ENCODE measurements at places on chromosomes 1 and 21. TPM values are rescaled to one million over a fixed set of nuclear protein-coding genes. Genes with fewer than 3 reads are reported as not detected.

- DNase-seq: peak; percentile 35
Measured at GRCh38 chr1:153488731-153489130, 28.3 kb upstream of the S100A7 start.

DNA sequence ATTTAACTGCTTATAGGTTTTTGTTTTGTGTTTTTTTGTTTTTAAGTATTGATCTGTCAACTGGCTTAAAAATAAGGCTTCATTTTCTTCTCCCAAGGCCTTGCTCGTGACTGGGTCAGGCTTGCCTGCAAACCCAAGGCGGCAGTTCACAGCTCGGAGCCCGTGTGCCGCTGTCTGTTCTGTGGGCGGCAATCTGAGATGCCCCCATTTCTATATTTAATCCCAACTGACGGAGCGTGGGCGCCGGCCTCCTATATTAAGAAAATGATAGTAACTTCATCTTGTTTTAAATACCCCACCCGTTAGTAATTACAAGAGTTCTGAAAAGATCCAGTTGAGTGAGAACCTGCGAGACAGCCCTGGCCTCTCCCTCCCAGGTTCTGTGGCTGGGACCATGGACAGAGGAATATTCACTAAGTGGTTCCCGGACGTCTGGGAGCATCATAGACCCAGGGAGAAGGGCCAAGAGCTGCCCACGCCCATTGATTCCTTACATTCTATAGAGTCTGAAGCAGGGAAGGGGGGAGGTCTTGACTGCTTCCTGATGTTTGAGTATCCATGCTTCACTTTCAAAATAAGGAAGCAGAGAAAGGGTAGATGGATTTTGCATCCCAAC lies 42.6 kb upstream of the GPR153 start:
- DNase-seq: no peak

GRCh38 chr1:227949954-227950734 lies 2.4 kb upstream of the WNT9A start:
- no peak for DNase-seq

DNA sequence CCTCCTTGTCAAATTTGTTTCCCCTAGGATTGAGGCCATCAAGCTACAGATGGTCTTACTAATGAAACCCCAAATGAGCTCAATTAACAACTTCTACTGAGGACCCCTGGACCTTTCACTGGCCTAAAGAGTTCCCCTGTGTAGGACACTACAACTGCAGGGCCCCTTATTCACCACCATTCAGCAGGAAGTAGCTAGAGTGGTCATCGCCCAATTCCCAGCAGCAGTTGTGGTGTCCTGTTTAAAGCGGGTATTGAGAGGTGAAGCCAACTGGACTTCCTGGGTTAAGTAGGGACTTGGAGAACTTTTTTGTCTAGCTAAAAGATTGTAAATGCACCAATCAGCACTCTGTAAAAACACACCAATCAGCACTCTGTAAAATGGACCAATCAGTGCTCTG lies 1466.9 kb downstream of the KCNT2 start:
- peak; percentile 23 for DNase-seq

DNA sequence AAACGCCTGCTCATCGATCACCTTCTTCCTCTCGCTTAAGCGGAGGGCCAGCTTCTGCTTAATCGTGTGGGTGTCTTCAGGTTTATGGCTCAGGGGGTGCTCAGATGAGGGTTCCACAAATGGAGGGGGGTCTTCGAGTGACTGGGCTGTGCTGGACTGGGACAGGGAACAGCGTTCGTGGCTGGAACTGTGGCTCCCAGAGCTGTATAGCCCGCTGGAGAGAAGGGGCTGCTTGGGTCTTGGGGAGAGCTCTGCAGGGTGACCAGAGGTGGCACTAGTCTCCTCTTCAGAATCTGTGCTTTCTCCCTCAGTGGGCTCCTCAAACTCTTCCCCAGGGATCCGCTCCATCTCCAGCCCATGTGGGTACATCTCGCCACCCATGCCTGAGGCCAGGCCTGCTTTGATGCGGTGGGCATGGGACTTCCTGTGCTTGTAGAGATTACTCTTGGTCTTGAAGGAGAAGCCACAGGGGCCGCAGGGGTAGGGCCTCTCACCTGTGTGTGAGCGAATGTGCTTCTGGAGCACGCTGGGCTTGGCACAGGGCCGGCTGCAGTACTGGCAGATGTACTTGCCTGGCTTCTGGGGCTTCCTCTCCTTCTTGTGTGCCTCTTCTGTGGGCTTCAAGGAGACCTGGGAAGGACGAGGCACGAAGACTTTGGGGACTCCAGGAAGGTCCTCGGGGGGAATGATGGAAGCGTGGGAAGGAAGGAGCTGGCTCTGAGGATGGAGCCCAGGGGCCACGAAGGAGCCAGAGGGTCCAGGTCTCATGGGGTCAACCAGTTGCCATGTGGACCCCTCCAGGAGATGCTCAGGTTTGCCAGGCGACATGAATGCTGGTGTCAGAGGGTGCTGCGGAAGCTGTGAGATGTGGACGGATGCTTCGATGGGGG lies 99.4 kb upstream of the EDN2 start:
- DNase-seq: no peak

DNA sequence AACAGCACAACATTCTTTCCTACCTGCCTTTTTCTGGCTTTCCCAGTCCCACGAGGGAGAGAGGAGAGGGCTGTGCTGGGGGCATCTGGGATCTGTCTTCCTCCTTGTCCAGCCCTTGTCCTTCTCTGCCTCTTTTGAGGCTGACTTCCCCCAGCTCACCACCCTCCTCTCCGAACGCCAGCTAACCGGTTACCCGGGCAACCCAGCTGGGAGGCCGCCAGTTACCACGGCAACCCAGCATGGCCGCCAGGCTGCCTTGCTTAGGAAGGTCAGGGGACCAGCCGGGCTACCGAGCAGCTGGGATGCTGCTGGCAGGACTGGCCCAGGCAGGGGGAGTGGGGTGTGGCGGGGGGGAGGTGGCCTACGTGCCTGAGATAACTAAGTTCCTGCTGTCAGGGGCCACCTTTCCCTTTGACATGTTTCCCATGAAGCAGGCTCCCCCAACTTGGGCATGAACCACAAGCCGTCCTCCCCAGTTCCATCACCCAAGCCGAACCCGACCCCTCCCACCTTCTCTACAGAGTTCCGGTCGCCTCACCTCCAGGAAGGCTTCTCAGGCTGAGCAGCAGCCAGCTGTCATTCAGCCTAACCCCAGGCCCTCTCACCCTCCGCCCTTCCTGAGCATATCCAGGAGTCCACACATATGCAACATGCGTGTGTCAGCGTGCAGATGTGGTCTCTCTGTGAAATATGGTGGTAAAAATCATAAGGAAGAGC lies 8.7 kb downstream of the PLEKHA6 start:
- no peak for DNase-seq

GRCh38 chr21:42067531-42068255 lies 3.4 kb upstream of the UMODL1 start:
- no peak for DNase-seq

DNA sequence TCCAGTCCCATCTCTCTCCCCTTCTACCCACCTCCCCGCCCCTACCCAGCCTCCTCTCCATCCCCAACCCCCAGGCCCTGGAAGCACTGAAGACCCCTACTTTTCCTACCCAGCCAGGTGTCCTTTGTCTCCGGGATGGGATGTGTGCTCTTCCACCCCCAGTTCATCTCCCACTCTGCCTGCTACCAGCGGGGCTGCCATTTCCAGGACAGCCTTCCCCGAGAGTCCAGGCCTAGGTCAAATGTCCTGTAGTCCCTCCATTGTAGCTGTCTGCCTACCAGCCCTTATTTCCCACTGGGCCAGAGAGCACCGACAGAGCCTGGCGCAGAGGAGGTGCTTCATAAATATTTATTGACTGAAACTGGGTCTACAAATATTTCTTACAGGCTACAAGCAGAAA lies 72.0 kb upstream of the TLR5 start:
- no peak for DNase-seq

GRCh38 chr1:16430606-16431005 lies 6.6 kb downstream of the SPATA21 start:
- DNase-seq: peak; percentile 27

- DNase-seq: no peak
Measured at GRCh38 chr1:222769181-222769580, 32.2 kb downstream of the FAM177B start.

SPRR2B gene
- not detected for total RNA-seq

RGS8 gene
- total RNA-seq: 0.29 TPM

ZNF697 gene
- total RNA-seq: 2.9 TPM

Measured in A172 (cell line).